ENCODE measurements at places on chromosomes 1 and 21.

DNA sequence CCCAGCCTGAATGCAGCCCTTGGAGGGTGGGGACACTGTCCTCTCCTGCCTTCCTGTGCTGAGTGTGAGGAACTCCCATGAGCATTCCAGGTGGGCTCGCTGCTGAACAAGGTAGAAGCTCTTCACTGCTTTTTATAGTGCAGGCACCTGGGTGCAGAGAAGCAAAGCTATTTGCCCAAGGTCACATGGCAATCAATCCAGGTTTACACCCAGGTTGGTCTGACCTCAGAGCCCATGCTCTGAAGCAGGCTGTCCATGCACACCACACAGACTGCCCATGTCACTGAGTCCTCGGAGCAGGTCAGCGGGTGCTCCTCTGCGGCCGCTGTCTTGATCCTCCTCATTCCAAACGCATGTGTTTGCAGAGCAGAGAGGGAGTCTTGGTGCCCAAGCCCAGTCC, 323.4 kb upstream of the VAMP3 start:
- DNase-seq: no peak
- no peak overlapping the region for H3K4me3 ChIP-seq
- H3K27ac ChIP-seq: no peak overlapping the region
- no peaks in the 10 kb centered on the region for H3K36me3 ChIP-seq
- H3K4me1 ChIP-seq: no peaks in the 10 kb centered on the region

DNA sequence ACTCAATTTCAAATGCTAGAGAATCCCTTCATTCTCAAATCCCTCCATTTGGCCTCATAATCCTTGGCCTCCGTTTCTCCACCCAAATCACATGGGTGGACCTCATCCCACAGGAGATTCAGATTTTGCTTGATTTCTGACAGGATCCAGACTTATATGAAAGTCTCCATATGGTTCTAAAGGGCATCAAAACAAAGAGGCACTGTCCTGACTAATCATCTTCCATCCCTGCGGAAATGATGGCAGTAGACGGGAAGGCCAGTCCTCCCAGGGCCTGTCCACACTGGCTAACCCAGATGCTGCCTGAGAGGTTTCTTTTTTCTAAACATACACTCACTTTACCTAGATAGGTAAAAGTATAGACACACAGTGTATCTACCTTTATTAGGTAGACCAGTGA, 18.8 kb downstream of the ORC1 start:
- H3K4me1 ChIP-seq: no peaks in the 10 kb centered on the region
- no peaks in the 10 kb centered on the region for H3K27me3 ChIP-seq
- H3K4me3 ChIP-seq: no peak overlapping the region
- peaks cover 32% of the 10 kb centered on the region for H3K36me3 ChIP-seq
- no peak for DNase-seq

DNA sequence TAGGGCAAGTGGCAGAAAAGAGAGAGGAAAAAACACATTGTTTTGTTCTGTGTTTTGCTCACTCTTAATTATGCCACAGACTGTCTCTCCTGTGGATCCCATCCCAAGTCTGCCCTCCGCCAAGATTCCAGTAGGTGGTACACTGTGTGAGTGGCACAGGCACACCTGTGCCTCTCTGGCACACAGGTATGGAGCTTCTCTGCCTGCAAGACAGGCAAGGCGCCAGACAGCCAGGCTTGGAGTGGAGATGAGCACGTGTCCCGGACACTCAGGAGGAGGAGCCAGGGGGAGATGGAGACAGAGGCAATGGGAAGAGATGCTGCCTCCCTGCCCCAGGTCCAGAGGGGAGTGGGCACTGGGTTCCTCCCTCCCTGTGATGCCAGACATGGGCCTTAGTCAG, 6.5 kb upstream of the GRIK3 start:
- H3K4me3 ChIP-seq: no peak overlapping the region
- peaks cover 54% of the 10 kb centered on the region for H3K27me3 ChIP-seq
- no peaks in the 10 kb centered on the region for H3K36me3 ChIP-seq
- H3K27ac ChIP-seq: no peak overlapping the region
- H3K4me1 ChIP-seq: no peaks in the 10 kb centered on the region

DNA sequence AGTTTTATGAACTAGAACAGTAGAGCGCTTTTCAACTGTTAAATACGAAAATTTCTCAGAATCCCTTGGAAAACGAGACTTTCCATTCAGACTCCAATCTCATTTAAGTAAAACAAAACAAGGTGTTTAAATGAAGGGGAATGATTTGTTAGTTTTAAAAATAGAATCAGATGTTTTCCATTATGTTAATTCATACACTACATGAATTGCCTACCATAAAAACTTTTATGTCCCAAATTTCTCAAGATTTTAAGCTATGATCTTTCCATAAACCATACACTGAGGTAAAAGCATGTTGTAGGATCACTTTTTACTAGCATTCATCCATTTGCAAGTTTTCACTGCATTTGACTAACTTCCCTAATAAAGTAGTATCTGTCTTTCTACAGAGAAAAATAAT, 180.3 kb upstream of the ZP4 start:
- H3K4me3 ChIP-seq: no peak overlapping the region
- no peak overlapping the region for H3K27ac ChIP-seq
- no peaks in the 10 kb centered on the region for H3K27me3 ChIP-seq
- no peaks in the 10 kb centered on the region for H3K4me1 ChIP-seq
- H3K36me3 ChIP-seq: no peaks in the 10 kb centered on the region
- no peak for DNase-seq

- H3K4me1 ChIP-seq: no peaks in the 10 kb centered on the region
- no peak for DNase-seq
- no peak overlapping the region for H3K27ac ChIP-seq
- H3K36me3 ChIP-seq: no peaks in the 10 kb centered on the region
- H3K27me3 ChIP-seq: no peaks in the 10 kb centered on the region
Measured at GRCh38 chr21:14572204-14572780, 26.2 kb upstream of the SAMSN1 start.

- H3K27me3 ChIP-seq: no peaks in the 10 kb centered on the region
- no peaks in the 10 kb centered on the region for H3K36me3 ChIP-seq
- DNase-seq: peak; percentile 16
- no peak overlapping the region for H3K27ac ChIP-seq
- no peak overlapping the region for H3K4me3 ChIP-seq
- peaks cover 3% of the 10 kb centered on the region for H3K4me1 ChIP-seq
Measured at GRCh38 chr1:100622037-100622436, 84.1 kb downstream of the GPR88 start.

GRCh38 chr1:82517586-82517985, 716.9 kb downstream of the ADGRL2 start:
- H3K4me3 ChIP-seq: no peak overlapping the region
- no peaks in the 10 kb centered on the region for H3K4me1 ChIP-seq
- H3K27ac ChIP-seq: no peak overlapping the region
- no peaks in the 10 kb centered on the region for H3K36me3 ChIP-seq

GRCh38 chr1:180255536-180256340, 25.7 kb downstream of the LHX4 start:
- H3K27ac ChIP-seq: no peak overlapping the region
- H3K4me1 ChIP-seq: no peaks in the 10 kb centered on the region
- H3K4me3 ChIP-seq: no peak overlapping the region

DNA sequence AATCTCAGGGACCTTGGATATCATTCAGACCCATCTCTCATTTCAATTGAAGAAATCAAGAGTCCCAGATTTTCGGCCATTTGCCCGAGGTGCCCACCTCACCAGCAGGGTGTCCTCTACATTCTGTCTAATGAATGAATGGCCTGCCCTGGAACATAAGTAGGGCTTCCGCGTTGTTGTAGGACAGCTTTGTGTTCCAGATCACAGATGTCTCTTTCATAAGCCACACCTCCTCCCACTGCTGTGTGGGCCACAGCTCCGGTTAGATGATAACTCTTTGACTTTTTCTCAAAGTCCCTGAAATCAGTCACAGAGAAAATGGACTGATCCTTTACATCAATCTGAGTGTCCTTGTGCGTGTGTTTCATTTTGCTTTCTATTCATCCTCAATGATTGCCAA, 144.4 kb downstream of the RGS7 start:
- no peak overlapping the region for H3K27ac ChIP-seq
- H3K4me3 ChIP-seq: no peak overlapping the region
- no peaks in the 10 kb centered on the region for H3K4me1 ChIP-seq
- no peaks in the 10 kb centered on the region for H3K27me3 ChIP-seq
- H3K36me3 ChIP-seq: no peaks in the 10 kb centered on the region
- DNase-seq: no peak

DNA sequence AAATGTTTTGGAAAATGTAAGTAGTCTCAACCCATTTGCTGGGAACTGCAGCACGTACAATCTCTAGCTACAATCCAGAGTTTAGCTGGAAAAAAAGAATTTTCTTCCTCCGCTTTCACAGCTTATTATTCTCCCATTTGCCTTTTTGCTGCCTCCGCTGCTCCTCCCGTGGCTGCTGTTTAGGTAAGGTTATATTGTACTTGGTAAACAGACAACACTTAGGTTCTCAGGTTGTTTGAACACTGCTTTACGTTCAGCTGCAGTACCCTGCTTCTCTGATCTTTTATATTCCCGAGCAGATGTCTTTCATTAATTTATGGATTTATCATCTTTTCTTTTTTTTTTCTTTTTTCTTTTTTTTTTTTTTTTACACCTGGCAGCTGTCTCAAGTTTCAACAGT, 14.3 kb downstream of the PROX1 start:
- no peak overlapping the region for H3K4me3 ChIP-seq
- DNase-seq: no peak

DNA sequence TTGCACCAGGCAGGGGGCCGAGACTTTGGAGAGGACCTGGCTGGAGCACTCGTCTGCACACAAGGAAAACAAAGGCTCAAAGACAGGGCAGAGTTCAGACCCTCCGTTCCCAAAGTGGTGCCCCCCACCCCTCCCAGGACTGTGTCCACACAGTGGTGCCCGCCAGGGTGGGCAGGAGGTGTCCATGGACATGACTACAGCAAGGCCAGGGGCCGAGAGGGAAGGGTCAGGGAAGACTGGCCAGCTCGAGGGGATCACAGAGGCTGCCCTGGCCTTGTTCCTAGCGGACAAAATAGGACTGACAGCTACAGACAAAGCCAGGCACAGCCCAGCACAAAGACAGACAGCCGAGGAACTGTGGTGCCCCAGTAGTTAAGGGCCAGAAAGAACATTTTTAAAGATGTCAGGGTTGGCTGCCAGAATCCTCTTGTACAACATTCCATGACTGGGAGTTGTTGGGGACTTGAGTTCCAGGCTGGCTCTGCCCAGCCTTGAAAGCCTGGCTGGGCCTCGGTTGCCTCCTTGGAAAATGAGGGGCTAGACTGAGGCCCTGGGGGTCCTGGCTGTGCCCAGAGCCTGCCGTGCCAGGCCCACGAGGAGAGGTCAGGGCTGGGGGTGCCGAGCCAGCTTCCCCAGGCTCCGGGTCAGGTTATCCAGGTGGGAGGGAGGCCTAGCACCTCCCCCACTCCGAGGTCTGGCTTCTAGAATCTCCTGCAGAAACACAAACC, 63.7 kb downstream of the SLX9 start:
- no peak for DNase-seq
- no peaks in the 10 kb centered on the region for H3K36me3 ChIP-seq
- no peak overlapping the region for H3K4me3 ChIP-seq

DNA sequence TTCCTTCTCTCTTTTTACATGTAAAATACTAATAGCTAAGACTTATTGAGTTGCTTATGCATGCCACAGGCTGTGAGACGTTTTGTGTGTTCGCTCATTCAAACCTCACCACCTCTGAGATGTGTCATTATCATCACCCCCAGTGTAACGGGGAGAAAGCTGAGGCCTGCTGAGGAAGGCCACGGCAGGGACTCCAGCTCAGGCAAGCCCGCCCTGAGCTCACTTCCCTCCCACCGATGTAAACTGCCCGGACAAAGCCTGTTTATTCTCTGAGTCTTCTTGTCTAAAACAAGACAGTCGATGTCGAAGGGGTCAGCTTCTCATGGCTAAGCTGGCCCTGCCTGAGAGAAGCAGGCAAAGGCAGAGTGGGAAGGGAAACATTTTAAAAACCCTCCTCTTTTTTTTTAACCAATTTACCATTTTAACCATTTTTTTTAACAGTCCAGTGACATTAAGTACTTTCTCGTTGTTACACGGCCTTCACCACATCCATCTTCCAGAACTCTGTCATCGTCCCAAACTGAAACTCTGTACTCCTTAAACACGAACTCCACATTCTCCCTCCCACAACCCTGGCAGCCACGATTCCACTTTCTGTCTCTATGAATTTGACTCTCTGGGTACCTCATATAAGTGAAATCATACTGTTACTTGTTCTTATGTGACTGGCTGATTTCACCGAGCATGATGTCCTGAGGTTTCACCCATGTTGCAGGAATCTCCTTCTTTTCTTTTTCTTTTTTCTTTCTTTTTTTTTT, 204.8 kb upstream of the GALNT2 start:
- H3K27ac ChIP-seq: no peak overlapping the region
- H3K4me3 ChIP-seq: no peak overlapping the region
- 0 out of 2 replicates have a peak, but pooled peaks cover 2% of the 10 kb centered on the region for H3K27me3 ChIP-seq
- no peak for DNase-seq

DNA sequence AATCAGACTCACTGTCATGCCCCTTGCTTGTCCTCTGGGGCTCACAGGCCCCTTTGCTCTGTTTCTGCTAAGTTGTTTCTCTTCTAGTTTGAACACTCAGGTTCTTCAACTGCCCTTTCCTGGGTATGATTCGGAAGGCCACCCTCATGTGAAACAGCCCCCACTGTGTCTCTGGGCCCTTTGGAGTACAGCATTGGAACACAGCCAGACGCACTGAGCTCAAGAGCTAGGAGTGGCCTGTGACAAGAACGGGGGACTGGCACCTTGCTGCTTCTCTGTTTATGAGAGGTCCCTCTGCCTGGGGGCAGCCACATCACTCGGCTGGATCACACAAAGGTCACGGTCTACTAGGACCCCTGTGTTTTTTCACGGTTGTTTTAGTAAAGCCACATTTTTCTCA, 114.4 kb upstream of the ZC3H12A start:
- DNase-seq: no peak
- no peaks in the 10 kb centered on the region for H3K4me1 ChIP-seq
- no peaks in the 10 kb centered on the region for H3K36me3 ChIP-seq
- no peak overlapping the region for H3K4me3 ChIP-seq
- H3K27me3 ChIP-seq: peaks cover 86% of the 10 kb centered on the region

DNA sequence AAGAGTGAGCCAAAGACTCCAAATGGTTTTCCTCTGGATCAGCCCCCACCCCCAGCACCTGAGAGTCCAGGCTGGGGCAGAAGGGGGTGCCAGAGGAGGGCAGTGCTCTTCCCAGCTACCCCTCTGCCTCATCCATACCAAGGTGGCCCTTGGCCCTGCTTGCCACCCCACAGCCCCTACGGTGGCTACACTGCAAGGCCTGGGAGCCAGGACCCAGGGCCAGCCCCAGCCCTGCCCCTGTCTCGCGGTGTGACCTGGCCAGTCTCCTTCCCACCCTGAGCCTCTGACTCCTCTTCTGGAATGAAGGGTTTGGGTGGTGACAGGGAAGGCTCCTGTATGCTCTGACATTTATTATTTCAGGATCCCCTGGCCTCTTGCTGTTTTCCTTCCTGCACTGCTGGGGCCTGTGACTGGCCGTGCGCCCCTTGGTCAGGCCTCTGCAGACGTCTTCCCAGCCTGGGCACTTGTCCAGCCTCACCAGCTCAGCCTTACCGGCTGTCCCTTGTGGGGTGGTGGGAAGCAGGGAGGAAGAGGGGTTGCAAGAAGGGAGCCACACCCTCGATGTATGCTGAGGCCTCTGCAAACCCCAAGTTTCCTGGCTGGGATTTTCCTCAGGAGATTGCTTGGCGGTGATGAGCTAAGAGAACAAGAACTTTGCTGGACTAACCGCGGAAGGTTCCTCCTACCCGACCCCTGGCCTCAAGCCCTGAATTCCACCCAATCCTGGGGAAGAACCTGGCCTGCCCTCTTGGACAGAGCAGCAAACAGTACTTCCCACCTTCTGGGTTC, 13.5 kb downstream of the ASAP3 start:
- H3K36me3 ChIP-seq: no peaks in the 10 kb centered on the region
- H3K4me3 ChIP-seq: no peak overlapping the region
- H3K27me3 ChIP-seq: no peaks in the 10 kb centered on the region
- peaks cover 8% of the 10 kb centered on the region for H3K4me1 ChIP-seq

GRCh38 chr21:43812139-43812821, 22.9 kb downstream of the RRP1 start:
- DNase-seq: no peak
- H3K4me3 ChIP-seq: no peak overlapping the region
- peaks cover 10% of the 10 kb centered on the region for H3K4me1 ChIP-seq
- no peaks in the 10 kb centered on the region for H3K27me3 ChIP-seq
- no peak overlapping the region for H3K27ac ChIP-seq

All from HCT116 (cell line).